ENCODE measurements at places on chromosomes 1 and 21. TPM values are rescaled to one million over a fixed set of nuclear protein-coding genes. Genes with fewer than 3 reads are reported as not detected.

The MORN1 gene
- total RNA-seq = 24.4 TPM

The AMY2A gene
- not detected for total RNA-seq

The CD160 gene
- total RNA-seq = not detected

The PLEKHA6 gene
- total RNA-seq = 4.5 TPM

The HUNK gene
- total RNA-seq = 29.1 TPM

The OR2T4 gene
- total RNA-seq = not detected

The IL19 gene
- total RNA-seq = not detected

The CCDC185 gene
- not detected for total RNA-seq

The KIF17 gene
- 1.6 TPM for total RNA-seq

DNA sequence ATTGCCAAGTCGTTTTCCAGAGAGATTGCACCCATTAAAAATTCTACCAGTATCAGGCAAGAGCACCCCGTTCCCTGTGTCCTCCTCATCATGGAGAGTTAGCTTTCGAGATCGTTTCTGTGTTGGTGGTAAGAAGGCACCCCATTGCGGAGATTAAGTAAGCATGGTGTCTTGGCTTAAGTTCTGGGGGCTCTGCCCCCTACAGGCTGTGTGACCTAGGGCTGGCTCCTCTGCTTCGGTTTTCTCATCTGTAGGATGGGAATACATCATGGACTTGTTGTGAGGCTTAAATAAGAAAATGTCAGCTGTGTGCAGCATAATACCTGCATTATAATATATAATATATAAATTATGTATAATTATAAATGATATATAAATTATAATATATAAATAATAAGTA is 36.8 kb upstream of the TENT5C start:
- no peak for DNase-seq
- no peaks in the 10 kb centered on the region for H3K27me3 ChIP-seq
- peaks cover 14% of the 10 kb centered on the region for H3K4me1 ChIP-seq
- no peaks in the 10 kb centered on the region for H3K36me3 ChIP-seq
- no peak overlapping the region for H3K4me3 ChIP-seq

GRCh38 chr1:147526501-147526900 is 14.8 kb upstream of the BCL9 start:
- H3K4me1 ChIP-seq = no peaks in the 10 kb centered on the region
- H3K4me3 ChIP-seq = no peak overlapping the region
- no peaks in the 10 kb centered on the region for H3K27me3 ChIP-seq
- H3K36me3 ChIP-seq = no peaks in the 10 kb centered on the region
- DNase-seq = no peak
- no peak overlapping the region for H3K27ac ChIP-seq

GRCh38 chr1:236172041-236172579 is 29.8 kb downstream of the GPR137B start:
- DNase-seq = no peak
- peaks cover 10% of the 10 kb centered on the region for H3K36me3 ChIP-seq
- no peak overlapping the region for H3K4me3 ChIP-seq

DNA sequence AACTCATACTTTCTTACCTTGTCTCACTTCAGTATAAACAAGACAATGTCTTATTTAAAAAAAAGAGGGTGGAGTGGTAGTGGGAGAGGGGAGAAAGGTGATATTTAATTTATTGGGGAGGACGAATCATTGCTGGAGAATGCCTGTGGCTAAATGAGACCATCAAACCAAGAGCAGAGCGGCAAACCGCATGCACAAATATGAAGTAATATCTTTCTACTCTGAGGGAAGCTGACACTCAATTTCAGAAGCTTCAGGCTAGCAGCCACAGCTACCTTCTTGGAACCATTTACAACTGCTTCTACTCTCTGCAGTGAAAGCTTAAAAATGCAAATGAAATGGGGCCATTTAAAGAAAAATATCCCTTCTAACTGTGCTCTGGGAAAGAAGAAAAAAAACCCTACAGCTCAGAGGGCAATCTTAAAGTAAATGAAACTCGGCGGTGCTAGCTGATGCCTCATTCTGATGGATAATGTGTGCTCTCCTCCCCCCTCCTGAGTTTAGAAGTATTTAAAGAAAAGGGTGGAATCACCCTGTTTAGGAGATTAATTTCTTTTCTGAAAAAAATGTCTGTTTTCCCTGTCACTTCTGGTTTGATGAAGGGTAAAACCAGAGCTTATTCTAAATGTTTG is 178.2 kb upstream of the CAMK1G start:
- H3K27ac ChIP-seq = peak overlapping the region; percentile 4
- DNase-seq = no peak
- H3K36me3 ChIP-seq = no peaks in the 10 kb centered on the region
- peak overlapping the region; percentile 62 for H3K4me3 ChIP-seq
- no peaks in the 10 kb centered on the region for H3K4me1 ChIP-seq

- no peak overlapping the region for H3K4me3 ChIP-seq
- H3K27me3 ChIP-seq = no peaks in the 10 kb centered on the region
- H3K4me1 ChIP-seq = no peaks in the 10 kb centered on the region
- H3K27ac ChIP-seq = no peak overlapping the region
Measured at GRCh38 chr1:219123036-219123435, 50.6 kb upstream of the LYPLAL1 start.

- DNase-seq = no peak
- H3K4me1 ChIP-seq = peaks cover 5% of the 10 kb centered on the region
- H3K27ac ChIP-seq = no peak overlapping the region
Measured at GRCh38 chr1:234409328-234409727, 36.1 kb downstream of the COA6 start.

DNA sequence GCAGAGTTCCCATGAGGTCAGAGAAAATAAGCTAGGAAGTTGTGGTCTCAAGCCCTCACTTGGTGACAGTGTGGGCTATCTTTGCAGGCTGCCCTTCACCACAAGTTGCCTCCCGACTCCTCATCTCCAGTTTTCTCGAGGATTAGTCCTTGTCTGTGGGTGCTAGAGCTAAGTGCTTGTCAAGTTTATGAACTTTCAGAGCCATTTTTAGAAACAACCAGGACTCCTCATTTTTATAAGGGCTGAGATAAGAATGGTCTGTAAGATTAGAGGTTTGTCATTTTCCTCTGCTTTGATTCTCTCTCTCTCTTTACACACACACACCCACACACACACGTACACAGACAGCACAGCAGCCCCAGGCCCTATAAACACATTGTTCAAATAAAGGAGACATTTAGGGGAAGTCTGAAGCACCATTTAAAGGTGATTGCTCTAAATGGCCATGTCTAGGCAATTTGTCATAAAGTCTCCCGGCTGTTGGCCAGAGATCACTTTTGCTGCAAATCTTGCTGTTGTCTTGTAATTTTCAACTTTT is 127.2 kb downstream of the LACTBL1 start:
- no peak for DNase-seq
- no peaks in the 10 kb centered on the region for H3K27me3 ChIP-seq
- no peaks in the 10 kb centered on the region for H3K36me3 ChIP-seq
- H3K4me1 ChIP-seq = peaks cover 32% of the 10 kb centered on the region
- H3K4me3 ChIP-seq = no peak overlapping the region

DNA sequence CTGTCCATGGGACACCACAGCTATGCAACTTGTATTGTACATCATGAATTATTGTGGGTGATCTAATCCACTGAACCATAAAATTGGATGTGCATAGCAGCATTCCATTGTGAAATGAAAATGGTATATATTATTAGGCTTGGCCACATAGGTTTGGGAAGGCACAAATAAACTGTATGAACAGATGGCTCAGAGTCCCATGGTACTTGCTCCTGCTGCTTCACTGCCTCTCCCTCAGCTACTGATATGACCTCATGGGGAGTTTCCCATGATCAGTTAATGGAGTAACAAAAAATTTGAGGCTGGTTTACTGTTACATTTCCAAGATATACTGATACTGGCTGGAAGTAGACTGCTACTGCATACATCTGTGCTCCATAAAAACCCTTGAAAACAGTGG is 152.7 kb upstream of the NEGR1 start:
- no peak overlapping the region for H3K27ac ChIP-seq
- peaks cover 5% of the 10 kb centered on the region for H3K27me3 ChIP-seq
- no peak overlapping the region for H3K4me3 ChIP-seq
- DNase-seq = no peak

GRCh38 chr21:46247699-46248421 is 19.3 kb upstream of the LSS start:
- no peaks in the 10 kb centered on the region for H3K4me1 ChIP-seq
- no peaks in the 10 kb centered on the region for H3K27me3 ChIP-seq
- H3K27ac ChIP-seq = no peak overlapping the region
- no peak for DNase-seq
- H3K36me3 ChIP-seq = peaks cover 12% of the 10 kb centered on the region
- no peak overlapping the region for H3K4me3 ChIP-seq

DNA sequence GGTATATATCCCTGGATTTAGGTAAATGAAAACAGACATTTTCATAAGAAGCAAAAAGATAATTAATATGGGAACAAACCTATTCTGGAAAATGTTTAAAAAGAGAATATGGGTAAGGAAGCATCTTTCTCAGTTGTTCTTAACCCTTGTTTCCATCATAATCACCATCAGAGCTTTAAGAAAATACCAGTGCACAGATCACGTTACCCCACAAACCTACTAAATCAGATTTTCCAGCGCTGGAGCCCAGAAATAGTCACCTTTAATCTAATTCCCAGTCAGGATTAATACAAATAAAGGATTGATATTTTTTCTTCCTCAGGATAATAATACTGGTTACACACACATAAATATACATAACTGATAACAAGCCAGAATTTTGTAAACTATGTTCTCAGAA is 44.6 kb downstream of the PTPRC start:
- H3K4me1 ChIP-seq = peaks cover 34% of the 10 kb centered on the region
- H3K27me3 ChIP-seq = no peaks in the 10 kb centered on the region
- DNase-seq = no peak

DNA sequence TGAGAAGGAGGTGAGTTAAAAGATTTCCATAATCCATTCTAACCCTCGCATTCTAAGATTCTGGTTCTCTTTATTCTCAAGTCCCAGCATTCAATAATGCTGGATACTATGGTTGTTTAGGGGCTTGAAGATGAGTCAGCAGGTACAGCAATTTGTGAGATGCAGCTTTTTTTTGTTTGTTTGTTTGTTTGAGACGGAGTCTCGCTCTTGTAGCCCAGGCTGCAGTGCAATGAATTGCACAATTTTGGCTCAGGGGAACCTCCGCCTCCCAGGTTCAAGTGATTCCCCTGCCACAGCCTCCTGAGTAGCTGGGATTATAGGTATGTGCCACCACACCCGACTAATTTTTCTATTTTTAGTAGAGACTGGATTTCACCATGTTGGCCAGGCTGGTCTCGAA is 23.3 kb downstream of the EIF4G3 start:
- no peak for DNase-seq
- no peaks in the 10 kb centered on the region for H3K27me3 ChIP-seq
- peak overlapping the region; percentile 59 for H3K27ac ChIP-seq
- H3K4me1 ChIP-seq = peaks cover 43% of the 10 kb centered on the region
- H3K4me3 ChIP-seq = no peak overlapping the region

GRCh38 chr1:54409156-54410142 is 3.3 kb upstream of the SSBP3 start:
- no peak for DNase-seq
- H3K27ac ChIP-seq = peak overlapping the region; percentile 59
- H3K27me3 ChIP-seq = no peaks in the 10 kb centered on the region
- peak overlapping the region; percentile 45 for H3K4me3 ChIP-seq
- no peaks in the 10 kb centered on the region for H3K36me3 ChIP-seq

DNA sequence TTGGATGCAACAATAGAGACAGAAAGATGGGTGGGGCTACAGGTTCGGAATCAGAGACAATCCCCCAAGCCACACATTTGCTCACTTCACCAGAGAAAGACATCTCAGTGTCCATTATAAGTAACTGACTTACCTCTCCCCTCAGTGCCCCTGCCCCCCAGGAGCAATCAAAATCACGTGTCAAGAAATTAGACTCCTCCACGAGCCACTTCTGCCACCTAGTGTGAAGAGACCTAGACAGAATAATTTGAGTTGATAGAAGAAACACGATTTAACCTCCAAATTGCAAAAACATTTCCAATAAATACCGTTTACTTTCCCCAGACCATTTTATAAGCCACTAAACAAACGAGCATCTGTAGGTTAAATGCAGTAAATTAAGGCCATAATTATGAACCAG is 123.2 kb downstream of the SLC30A10 start:
- peaks cover 27% of the 10 kb centered on the region for H3K4me1 ChIP-seq
- H3K27ac ChIP-seq = no peak overlapping the region
- H3K4me3 ChIP-seq = no peak overlapping the region
- no peaks in the 10 kb centered on the region for H3K27me3 ChIP-seq
- peaks cover 7% of the 10 kb centered on the region for H3K36me3 ChIP-seq

All from neural crest cell (in vitro differentiated cells).